ENCODE measurements at places on chromosomes 7 and 10.
A peak's percentile ranks its signal among the peaks of the same experiment; 100 is the strongest.

GRCh38 chr10:30959836-30960210, 71.8 kb downstream of the ZNF438 start:
- peaks cover 24% of the 10 kb centered on the region for H3K36me3 ChIP-seq
- peak; percentile 7 for ATAC-seq
- H3K4me1 ChIP-seq = peaks cover 25% of the 10 kb centered on the region
- H3K4me3 ChIP-seq = peak overlapping the region; percentile 54

DNA sequence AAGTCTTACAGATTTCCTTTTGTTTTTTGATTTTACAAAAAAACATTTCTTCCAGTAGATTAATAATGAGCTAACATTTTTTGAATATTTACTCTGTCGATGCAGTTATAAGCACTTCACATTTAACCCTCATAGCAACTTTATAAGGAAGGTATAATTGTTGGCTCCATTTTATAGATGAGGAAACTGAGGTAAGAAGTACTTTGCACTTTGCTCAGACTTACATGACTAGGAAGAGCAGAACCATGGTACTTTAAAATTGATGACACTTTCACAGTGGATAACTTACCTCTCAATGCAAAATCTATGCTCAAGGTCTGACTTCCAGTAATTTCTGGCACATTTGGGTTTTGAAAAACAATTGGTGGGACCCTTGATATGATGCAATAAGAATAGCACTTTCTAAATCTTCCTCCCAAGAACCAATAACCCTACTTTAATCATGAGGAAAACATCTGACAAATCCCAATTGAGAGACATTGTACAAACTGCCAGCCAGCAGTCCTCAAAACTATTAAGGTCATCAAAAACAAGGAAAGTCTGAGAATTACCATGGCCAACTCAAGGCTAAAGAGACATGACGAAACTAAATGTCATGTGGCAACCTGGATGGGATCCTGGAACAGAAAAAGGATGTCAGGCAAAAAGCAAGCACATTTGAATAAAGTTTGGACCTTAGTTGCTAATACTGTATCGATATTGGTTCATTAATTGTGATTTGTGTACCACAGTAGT, 72.6 kb downstream of the RALA start:
- no peaks in the 10 kb centered on the region for H3K27me3 ChIP-seq
- no peak overlapping the region for H3K27ac ChIP-seq
- H3K4me3 ChIP-seq = no peak overlapping the region
- H3K36me3 ChIP-seq = peaks cover 75% of the 10 kb centered on the region

DNA sequence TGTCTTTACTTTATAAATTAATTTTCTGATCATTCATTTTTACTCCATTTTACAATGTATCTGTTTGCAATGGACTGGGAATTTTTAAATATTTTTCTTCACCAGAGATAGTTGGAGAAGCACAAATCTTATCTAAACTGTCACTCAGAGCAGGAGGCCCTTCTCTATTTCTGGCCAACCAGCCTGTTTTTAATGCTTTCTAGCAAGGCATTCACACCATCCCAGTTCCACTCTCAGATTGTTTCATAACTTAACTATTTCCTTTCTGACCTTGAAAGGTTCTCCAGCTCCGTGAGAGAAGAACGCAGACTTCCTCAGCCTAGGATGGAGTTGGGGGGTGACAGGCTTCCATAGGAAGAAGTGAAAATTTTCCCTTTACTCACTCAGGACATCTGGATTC, 155.8 kb downstream of the SKIDA1 start:
- H3K27me3 ChIP-seq = peaks cover 8% of the 10 kb centered on the region
- H3K4me1 ChIP-seq = no peaks in the 10 kb centered on the region
- H3K36me3 ChIP-seq = no peaks in the 10 kb centered on the region
- no peak for ATAC-seq

DNA sequence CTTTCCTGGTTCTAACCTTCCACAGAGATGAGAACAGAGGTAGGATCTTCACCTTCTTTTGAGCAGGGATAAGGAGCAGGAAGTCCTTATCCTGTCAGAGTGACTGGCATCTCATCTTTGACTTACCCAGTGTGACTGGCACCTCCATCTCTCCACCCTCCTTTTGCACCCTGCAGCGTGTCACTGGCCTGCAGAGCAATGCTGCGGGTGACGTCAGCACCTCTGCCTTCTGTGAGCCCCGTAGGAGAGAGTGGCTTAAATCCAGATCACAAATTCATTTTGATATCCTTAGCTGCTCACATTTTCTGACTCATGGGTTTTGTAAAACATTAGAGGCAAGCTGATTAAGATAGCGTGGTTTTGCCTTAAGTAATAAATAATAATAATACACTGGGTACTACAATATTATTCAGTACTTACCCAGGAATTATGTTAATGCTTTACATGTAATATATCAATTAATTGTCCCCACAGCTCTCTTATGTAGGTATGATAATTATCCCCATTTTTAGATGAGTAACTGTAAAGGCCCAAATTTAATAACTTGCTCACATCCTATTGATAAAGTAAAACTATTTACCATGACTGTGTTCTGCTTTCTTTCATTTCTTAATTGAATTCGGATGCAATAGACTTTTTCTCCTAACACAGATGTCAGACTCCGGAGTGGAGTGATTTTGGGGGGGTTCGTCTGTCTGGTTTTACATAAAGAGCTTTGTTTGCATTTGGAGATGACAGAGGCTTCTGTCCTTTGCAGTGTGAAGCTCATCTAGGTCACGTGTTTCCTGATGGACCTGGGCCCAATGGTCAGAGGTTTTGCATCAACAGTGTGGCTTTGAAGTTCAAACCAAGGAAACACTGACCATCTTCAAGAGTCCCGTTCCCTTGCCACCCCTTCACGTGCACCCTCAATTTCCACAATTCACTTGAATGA, 24.9 kb downstream of the MSRB2 start:
- no peak for ATAC-seq
- peaks cover 29% of the 10 kb centered on the region for H3K36me3 ChIP-seq
- no peaks in the 10 kb centered on the region for H3K4me1 ChIP-seq
- no peak overlapping the region for H3K27ac ChIP-seq
- no peak overlapping the region for H3K4me3 ChIP-seq

GRCh38 chr7:51352174-51353100, 35.8 kb upstream of the COBL start:
- H3K4me1 ChIP-seq = no peaks in the 10 kb centered on the region
- H3K4me3 ChIP-seq = no peak overlapping the region
- no peaks in the 10 kb centered on the region for H3K36me3 ChIP-seq
- no peak for ATAC-seq
- no peaks in the 10 kb centered on the region for H3K27me3 ChIP-seq
- no peak overlapping the region for H3K27ac ChIP-seq

- H3K4me1 ChIP-seq = no peaks in the 10 kb centered on the region
- no peak overlapping the region for H3K4me3 ChIP-seq
- no peaks in the 10 kb centered on the region for H3K27me3 ChIP-seq
- no peaks in the 10 kb centered on the region for H3K36me3 ChIP-seq
Measured at GRCh38 chr7:16098058-16098457, 323.3 kb downstream of the CRPPA start.

DNA sequence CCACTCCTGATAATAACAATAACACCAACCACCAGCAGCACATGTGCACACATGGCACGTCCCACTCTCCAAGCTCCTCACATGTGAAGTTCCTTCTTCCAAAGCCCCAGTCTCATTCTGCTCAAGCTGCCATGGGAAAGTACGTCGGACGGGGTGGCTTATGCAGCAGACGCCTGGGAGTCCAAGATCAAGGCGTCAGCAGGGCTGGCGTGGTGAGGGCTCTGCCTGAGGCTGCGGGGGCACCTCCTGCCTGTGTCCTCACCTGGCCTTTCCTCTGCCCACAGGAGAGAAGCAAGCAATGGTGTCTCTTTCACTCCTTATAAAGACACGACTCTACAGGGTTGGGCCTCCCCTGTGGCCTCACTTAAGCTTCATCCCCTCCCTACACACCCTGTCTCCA, 68.8 kb upstream of the INSIG1 start:
- ATAC-seq = no peak
- no peak overlapping the region for H3K27ac ChIP-seq
- H3K27me3 ChIP-seq = peaks cover 23% of the 10 kb centered on the region
- no peak overlapping the region for H3K4me3 ChIP-seq
- H3K4me1 ChIP-seq = no peaks in the 10 kb centered on the region
- no peaks in the 10 kb centered on the region for H3K36me3 ChIP-seq

DNA sequence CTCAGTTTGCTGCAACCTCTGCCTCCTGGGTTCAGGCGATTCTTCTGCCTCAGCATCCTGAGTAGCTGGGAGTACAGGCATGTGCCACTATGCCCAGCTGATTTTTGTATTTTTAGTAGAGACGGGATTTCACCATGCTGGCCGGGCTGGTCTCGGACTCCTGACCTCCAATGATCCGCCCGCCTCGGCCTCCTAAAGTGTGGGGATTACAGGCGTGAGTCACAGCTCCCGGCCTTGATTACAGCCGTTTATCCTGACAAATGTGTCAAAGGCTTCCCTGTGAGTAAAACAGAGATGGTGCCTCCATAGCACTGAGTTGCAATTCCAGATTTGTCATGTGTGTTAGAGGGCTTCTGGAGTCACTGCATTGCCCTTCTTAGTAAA, 273.7 kb downstream of the CCDC3 start:
- H3K27me3 ChIP-seq = no peaks in the 10 kb centered on the region
- no peak overlapping the region for H3K4me3 ChIP-seq
- no peaks in the 10 kb centered on the region for H3K36me3 ChIP-seq
- H3K27ac ChIP-seq = no peak overlapping the region

DNA sequence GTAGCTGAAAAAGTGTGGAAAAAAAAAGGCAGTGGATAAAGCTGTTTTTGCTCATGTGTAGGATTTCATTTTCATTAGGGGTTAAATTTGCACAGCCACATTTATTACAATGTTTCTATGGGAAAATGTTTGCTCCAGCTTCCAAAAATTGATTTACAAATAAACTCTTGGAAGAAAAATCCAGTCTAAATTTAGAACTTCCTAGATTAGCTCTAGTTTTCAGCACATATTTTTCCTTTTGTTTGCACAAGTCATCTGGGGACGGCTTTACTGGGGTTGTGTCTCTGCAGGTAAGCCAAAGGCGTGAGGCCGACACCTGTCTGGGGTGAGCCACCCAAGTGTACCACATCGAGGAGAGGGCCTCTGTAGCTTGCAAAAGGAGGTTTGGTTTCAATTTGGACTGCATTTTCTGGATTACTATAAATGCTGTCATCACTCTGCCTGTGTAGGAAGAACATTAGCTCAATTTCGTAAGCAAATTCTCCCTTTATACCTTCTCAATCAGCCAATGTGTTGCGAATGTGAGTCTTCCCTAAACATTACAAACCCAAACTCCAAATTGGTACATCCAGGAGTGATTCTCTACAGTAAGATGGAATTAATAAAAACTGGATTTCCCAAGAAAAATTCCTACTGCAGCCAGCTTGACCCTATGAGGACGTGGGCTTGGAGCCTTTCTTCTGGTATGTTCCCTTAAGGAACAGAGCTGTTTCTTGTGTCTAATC, 89.5 kb upstream of the ZNF438 start:
- H3K4me1 ChIP-seq = peaks cover 16% of the 10 kb centered on the region
- H3K4me3 ChIP-seq = no peak overlapping the region
- no peak overlapping the region for H3K27ac ChIP-seq
- H3K27me3 ChIP-seq = peaks cover 13% of the 10 kb centered on the region

DNA sequence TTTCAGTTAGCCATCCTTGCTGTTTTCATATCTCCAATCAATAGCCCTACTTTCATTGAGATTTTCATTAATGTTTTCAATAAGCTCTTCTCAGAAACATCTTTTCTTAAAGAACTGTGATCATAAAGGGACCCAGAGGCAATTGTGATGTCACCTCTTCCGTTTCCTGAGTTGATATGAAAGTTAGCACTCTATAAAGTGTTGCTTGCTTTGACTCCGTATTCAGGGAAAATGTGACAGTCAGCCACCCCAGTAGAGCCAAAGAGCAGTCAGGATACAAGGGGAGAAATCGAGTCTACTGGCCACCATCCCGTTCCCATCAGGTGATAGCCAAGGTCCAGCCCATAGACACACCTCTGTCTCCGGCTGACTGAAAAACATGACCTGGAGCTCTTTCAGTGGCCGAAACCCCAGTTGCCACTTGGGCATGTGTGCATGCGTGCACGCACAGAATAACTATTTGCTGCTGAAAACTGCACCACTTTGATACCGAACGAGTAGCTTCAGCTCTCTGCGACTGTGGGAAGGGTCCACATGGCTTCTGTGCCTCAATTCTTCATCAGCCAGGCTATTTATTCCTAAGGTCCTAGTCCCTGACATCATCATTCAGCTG, 291.4 kb downstream of the USP6NL start:
- no peak for ATAC-seq
- H3K27ac ChIP-seq = peak overlapping the region; percentile 43
- H3K4me1 ChIP-seq = peaks cover 39% of the 10 kb centered on the region
- H3K27me3 ChIP-seq = no peaks in the 10 kb centered on the region
- H3K4me3 ChIP-seq = no peak overlapping the region

- peak; percentile 87 for ATAC-seq
- no peaks in the 10 kb centered on the region for H3K36me3 ChIP-seq
- H3K4me1 ChIP-seq = peaks cover 41% of the 10 kb centered on the region
- no peak overlapping the region for H3K4me3 ChIP-seq
- peak overlapping the region; percentile 72 for H3K27ac ChIP-seq
Measured at GRCh38 chr7:139855498-139856270, 26.6 kb downstream of the TBXAS1 start.

- no peaks in the 10 kb centered on the region for H3K4me1 ChIP-seq
- ATAC-seq = no peak
- no peaks in the 10 kb centered on the region for H3K36me3 ChIP-seq
- no peak overlapping the region for H3K27ac ChIP-seq
Measured at GRCh38 chr7:3430588-3430987, 129.5 kb downstream of the SDK1 start.

DNA sequence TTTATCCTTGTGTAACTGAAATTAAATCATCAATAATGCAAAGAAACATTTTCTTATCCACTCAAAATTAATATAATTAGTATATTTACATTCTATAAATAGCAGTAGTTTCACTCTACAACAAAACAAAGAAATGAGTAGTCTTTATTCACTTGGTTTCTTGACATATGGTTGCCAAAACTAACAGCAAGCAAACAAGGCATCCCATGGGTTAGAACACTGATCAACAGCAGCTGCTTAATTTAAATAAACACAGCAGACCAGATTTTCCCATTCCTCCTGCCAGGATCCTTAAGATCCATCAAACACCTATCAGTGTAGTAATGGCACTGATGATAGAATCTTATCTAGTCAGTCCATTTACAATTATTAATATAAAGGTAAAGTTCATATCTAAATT, 22.1 kb downstream of the NCAPG2 start:
- H3K4me3 ChIP-seq = no peak overlapping the region
- no peak overlapping the region for H3K27ac ChIP-seq

GRCh38 chr10:26931223-26931622, 70.5 kb upstream of the ABI1 start:
- H3K4me1 ChIP-seq = peaks cover 9% of the 10 kb centered on the region
- H3K36me3 ChIP-seq = no peaks in the 10 kb centered on the region
- peak; percentile 80 for ATAC-seq
- peaks cover 21% of the 10 kb centered on the region for H3K27me3 ChIP-seq

DNA sequence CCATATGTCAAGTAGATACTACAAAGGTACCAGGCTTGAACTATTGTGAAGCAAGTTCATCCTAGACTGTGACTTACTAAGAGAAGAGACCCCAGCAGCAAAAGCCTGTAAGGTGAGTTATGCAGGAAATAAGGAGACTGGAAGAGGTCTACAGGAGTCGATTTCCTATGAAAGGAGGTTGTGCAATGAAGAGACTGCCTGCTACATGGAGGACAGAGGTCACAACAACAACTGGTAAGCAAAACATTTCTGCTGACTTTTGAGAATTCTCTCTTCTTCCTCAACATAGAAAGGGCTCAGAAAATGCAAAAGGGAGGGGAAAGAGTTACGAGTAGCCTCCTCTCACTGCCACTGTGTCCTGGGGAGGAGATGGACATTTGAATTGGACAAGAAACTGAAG, 42.4 kb downstream of the PDK4 start:
- peaks cover 10% of the 10 kb centered on the region for H3K27me3 ChIP-seq
- H3K36me3 ChIP-seq = no peaks in the 10 kb centered on the region
- H3K4me3 ChIP-seq = no peak overlapping the region
- no peak for ATAC-seq
- H3K4me1 ChIP-seq = peaks cover 7% of the 10 kb centered on the region

- no peaks in the 10 kb centered on the region for H3K27me3 ChIP-seq
- H3K4me3 ChIP-seq = no peak overlapping the region
- no peaks in the 10 kb centered on the region for H3K36me3 ChIP-seq
Measured at GRCh38 chr7:63008366-63008765, 990.3 kb upstream of the ZNF722 start.

Data from stimulated activated memory B cell treated with anti-CD40 and anti-IgM and Interleukin-4, amounts not matched to agents 10 μg/mL and 1 μg/mL and 100 μg/mL, for 72 hours (primary cell).